ENCODE measurements at places on chromosomes 4 and X.

- no peak for DNase-seq
Measured at GRCh38 chrX:47502316-47503125, 19.5 kb upstream of the ZNF41 start.

- no peak for DNase-seq
Measured at GRCh38 chr4:61044837-61045236, 155.3 kb upstream of the ADGRL3 start.

GRCh38 chrX:42241421-42241820 lies 318.1 kb upstream of the CASK start:
- DNase-seq: no peak

GRCh38 chr4:6183740-6184139 lies 16.6 kb downstream of the JAKMIP1 start:
- DNase-seq: no peak

DNA sequence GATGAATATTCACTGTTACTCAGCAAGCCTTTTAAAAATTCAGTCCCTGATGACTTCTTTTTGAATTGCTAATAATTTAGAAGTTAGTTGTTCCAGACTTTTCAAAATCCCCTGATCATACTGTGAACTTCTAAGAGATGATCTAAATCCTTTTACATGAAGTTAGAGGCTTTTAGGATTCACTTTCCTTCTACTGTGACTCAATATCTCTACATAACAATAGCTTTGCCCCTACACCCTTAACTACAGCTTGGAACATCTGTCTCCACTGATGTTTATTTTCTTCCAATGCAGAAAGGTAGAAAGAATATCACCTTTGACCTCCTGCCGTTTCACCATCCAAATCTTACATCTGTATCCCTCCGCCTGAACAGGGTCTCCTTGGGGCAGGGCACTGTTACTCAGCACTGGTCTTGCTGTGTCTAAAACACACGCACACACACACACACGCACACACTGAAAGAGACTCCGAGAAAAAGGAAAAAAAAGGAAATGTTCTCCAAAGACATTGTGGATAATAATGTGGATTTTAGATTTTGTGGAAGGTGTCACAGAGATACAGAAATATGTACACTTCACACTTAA lies 111.6 kb upstream of the GPRIN3 start:
- no peak for DNase-seq

Data from cortex of kidney (tissue), 1 donor.